ENCODE measurements at places on chromosomes 7 and 10.
A peak's percentile ranks its signal among the peaks of the same experiment; 100 is the strongest.

- DNase-seq, result no peak
Observed at GRCh38 chr10:59575269-59575668, 134.4 kb downstream of the SLC16A9 start.

GRCh38 chr7:48094861-48095293 lies 5.8 kb downstream of the UPP1 start:
- DNase-seq, result no peak

- DNase-seq, result peak; percentile 20
Observed at GRCh38 chr10:79487296-79488194, 24.8 kb upstream of the EIF5AL1 start.

DNA sequence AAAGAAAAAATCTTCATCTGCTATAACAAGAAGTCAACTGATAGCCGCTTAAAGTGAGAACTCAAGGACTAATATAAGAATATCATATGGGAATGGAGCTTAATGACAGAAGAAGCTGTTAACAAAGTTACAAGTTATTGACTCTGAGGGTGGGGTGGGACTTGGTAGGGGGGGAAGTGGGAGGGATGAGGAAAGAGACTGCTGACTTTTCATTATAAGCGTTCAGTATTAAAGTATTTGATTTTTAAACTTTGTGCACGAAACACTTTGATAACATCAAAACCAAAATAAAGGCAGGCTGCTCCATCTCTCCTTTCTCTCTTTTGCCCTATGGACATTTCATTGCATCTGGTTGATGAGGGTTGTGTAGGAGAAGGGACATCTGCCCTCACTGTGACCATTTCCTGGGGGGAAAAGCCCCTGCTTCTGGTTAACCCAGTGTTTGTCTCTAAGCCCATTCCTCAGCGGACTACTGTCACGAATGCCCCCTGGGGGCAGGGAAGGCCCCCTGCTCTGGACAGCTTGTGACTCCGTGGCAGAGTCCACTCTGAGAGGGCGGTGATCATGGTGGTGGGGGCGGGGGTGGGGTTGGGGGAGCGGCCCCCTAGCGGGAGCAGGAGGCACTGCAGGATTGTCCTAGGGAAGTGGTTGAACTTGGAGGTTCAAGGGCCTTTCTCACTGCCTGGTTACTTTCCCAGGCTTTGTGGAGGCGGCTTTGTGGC lies 17.4 kb downstream of the SLC13A4 start:
- DNase-seq, result peak; percentile 16

- no peak for DNase-seq
Observed at GRCh38 chr10:13614530-13615332, 28.0 kb downstream of the PRPF18 start.

DNA sequence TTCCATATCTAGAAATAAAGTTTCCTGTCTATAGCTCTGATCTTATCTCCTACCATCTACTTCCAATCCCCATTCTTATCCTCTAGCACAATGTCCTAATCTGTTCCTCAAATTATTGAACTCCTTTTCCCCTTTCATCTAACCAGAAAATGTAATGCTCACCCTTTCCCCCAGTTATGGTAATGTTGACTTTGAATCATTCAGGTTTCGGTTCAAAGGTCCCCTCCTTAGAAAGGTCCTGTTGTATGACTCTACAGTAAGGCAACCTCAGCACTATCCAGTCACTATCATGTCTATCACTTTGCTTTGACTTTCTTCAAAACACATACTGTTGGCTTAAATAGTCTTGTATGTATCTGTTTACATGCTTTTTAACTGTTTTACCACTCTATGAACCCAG lies 264.2 kb upstream of the PCDH15 start:
- no peak for DNase-seq

- DNase-seq, result peak; percentile 39
Observed at GRCh38 chr10:88064608-88065382, 201.4 kb downstream of the PTEN start.

- peak; percentile 35 for DNase-seq
Observed at GRCh38 chr7:144738708-144739314, 97.0 kb downstream of the TPK1 start.

- no peak for DNase-seq
Observed at GRCh38 chr7:73429215-73429614, 4.4 kb upstream of the FZD9 start.

DNA sequence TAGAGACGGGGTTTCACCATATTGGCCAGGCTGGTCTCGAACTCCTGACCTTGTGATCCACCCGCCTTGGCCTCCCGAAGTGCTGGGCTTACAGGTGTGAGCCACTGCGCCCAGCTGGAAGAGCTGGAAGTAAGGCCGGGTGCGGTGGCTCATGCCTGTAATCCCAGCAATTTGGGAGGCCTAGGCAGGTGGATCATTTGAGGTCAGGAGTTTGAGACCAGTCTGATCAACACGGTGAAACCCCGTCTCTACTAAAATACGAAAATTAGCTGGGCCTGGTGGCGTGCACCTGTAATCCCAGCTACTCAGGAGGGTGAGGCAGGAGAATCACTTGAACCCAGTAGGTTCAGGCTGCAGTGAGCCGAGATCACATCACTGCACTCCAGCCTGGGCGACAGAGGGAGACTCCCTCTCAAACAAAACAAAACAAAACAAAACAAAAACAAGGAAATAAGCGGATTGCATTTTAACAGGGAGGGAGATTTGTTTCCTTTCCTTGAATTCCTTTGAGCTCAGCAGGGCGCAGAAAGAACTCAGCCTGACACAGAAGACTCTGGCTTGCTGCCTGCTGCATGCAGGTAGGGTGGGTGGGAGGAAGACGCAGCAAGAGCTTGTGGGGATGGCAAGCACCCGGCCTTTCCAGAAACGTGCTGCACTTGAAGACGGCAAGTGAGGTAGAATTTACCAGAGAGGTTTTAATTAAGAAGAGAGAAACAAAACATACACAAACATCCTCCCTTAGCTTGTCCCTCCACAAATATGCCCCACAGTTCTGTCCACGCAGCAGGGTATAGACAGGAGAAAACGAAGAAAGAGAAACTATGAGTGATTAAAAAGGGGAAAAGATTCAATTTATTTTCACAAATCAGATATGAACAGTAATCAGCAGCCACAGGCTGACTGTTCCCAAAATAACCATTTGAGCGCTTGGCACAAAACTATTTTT lies 148.0 kb downstream of the RNF216 start:
- no peak for DNase-seq

- DNase-seq, result no peak
Observed at GRCh38 chr10:95694665-95695064, 938 bp upstream of the TCTN3 start.

DNA sequence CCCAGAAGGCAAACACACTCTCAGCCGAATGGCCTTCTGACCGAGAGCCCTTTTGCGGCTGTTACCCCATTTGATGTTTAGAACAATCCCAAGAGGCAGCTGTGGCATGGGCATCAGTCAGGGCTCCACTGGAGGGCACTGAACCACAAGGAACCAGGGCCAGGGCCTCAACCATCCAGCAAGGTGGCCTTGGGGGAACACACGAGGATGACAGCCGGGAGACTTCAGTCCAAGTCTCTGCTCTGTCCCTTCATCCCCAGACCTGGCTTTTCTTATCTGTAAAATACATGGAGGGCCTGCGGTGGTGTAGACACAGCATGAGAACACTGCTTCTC lies 63.6 kb upstream of the INSIG1 start:
- DNase-seq, result peak; percentile 39

- DNase-seq, result no peak
Observed at GRCh38 chr7:26326211-26326610, 34.5 kb downstream of the SNX10 start.

- no peak for DNase-seq
Observed at GRCh38 chr10:116197946-116198675, 74.9 kb downstream of the GFRA1 start.

DNA sequence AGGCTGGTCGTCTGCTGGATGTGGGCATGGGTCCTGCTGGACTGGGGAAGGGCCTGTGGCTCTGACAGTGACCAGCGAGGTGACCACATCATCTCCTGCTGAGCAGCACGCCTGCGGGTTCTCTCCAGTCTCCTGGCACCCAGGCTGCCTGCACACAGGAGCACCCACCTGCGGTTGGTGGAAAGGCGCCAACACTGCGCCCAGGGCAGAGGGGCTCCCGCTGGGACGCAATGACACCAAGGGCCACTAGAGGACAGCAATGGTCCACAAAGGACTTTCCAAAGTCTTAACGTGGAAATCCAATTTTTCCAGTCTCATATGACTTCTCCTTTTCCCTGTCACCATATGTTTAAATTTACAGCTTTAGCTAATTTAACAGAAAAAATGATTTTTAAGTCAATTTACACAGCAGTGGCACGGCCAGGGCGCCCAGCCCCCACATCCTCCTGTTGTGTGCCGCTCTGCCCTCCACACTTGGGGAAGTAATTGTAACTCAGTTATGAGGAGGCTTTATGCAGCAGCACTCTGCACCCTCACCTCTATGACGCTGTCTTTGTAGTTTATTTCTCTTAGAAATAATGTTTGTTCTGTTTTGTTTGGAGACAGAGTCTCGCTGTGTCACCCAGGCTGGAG lies 38.1 kb downstream of the CFAP46 start:
- DNase-seq, result peak; percentile 9

DNA sequence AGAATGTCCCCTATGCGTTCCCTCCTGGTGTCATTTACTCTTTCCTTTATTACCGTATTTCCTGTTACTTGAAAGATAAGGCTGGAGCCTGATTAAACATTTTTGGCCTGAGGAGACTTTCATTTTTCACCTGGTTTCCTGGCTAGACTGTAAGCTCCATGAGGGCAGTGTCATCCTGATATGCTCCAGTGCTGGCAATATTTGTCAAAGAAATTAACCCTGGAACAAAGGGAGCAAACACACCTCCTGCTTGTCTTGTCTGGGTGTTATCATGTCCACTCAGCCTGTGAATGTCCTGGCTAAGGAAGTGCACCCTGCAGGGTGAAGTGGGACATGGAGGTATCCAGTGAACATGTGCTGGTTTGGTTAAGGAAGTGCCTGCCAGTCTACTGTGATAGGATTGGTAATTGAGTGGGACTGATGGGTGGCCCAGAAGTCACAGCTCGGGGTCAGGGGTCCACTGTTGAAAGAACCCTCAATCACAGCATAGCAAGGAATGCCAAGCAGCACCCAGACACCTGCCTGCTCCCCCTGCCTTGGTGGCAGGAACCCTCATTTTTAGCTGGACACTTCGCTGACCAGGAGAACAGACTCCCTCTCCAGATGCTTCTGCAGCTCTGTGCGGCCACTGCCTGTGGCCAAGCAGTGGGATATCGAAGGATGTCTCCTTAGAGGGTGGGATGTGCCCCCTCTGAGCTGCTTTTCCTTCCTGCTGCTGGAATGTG lies 20.9 kb upstream of the PPIA start:
- no peak for DNase-seq

DNA sequence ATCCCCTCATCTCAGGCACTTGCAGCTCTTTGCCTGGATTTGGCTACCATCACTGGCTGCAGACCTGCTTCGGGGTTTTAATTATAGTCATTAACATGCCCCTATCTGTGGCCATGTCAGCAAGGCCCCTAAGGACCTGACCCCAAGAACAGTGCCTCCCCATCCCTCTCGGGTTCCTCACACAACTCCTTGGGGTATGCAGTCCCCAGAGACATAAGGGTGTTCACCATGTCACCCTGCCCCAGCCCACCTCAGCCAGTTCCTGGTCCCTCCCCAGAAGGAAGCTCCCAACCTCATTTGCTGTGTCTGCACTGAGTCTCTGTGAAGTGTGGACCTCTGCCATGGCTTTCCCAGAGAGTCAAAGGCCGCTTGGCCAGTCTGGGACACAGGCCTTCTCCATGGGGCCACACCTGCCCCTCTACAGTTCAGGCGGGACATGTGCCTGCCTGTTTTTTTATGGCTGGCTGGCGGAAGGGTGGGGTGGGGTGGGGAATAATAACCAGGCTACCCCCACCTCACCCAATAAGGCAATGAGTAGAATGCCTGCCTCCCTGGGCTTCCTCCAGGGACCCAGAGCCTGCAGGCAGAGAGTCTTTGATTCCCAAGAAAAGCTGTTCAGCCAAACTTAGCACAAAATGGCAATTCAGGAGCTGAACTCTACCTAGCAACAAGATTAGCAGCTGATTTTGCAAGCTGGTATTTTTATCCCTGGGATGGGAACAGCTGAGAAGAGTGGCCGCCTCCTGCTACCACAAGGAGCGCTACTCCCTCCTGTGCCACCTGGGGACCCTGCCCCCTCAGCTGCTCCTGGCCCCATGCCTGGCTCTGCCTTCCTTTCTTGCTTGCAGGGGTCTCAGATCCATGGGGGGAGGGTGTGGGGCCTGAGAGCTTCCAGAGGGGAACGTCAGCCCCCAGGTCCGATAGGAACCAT lies 23.7 kb upstream of the CAMK2B start:
- no peak for DNase-seq

DNA sequence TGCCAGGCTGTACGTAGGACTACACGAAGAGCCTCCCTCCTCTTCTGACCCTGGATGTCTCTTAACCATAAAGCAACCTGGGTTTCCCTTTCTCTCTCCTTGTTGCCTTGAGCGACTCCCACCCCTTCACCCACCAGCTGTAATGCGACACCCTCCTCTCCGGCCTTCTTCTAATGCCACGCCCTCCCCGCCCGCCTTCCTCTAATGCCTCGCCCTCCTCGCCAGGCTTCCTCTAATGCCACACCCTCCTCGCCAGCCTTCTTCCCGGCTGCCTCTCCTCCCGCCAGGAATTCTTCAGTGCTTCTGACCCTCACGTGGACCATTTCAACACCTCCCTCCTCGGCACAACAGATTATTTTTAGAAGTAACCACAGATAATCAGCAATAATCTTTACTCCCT lies 348.5 kb upstream of the SHH start:
- DNase-seq, result no peak

Data from CD4-positive, alpha-beta T cell treated with Interleukin-17A for 4 hours (primary cell).